ENCODE measurements at places on chromosomes 6 and 20.

- DNase-seq, result no peak
These were observed 48.1 kb downstream of the PSMG4 start for GRCh38 chr6:3306848-3307247.

DNA sequence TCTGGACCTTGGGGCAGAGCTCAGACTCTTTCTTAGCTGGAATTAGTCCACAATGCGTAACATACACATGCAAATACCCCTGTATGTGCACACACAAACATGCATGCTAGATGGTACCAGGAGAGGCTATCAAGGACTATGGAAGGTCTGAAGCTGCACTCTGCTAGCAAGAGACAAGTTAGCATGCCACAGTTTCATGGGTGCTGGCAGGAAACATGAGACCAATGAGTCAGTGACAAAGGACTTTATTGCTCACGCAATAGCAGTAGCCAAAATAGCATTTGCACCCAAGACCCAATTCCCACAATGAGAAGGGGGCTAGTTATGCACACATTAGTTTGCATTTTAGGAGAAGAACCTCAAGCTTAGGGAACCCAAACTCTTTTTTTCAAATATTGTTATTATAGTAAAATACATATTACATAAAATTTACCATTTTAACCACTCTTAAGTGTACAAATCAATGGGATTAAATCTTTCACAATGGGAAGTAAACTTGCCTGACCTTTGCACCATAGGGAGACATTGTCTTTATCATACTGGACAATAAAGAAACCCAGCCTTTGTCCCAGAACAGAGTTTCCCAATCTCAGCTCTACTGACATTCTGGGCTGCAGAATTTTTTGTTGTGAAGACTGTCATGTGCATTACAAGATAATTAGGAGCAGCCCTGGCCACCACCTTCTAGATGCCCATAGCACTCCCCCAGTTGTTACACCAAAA, 69.1 kb downstream of the NRSN1 start:
- no peak for DNase-seq

DNA sequence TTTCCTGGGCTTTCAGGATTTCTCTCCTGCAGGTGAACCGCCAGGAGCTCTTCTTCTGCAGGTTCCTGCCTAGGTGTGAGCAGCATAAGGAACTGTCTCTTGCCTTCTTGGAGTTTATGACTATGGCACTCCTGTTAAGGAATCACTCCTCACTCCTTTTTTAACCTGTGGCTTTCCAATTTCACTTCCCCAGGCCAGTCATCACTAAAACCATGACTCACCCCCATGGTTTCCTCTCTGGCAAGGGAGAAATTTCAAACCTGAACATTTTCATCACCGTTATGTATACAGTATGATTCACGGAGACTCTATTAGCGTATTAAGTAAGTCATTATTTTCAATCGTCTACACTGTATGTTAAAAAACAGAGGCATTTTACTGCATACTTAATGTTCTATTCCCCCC, 78.2 kb upstream of the ARID1B start:
- DNase-seq, result peak; percentile 12

DNA sequence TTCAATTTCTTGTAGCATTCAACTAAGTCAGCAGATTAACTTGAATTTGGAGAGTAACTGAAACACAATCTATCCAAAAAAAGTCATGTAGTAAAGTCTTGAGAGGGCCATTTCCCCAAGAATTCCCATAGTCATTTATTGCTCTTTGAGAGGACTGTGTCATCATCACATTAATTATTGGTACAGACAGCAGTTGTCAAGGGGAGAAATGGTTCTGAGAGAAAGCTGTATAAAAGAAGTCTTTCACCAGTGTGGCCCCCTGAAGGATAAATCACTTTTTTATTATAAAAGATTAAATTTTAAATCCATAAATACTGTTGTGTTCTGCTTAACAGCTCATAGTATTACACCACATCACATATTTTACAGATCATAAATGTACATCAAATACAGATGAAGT, 111.5 kb downstream of the KHDRBS2 start:
- DNase-seq, result no peak

GRCh38 chr6:15439410-15440025, 193.6 kb downstream of the JARID2 start:
- DNase-seq, result no peak

- no peak for DNase-seq
These were observed 1.9 kb upstream of the TRIM38 start for GRCh38 chr6:25960734-25961133.
